ENCODE measurements at places on chromosomes 1 and 21.
A peak's percentile ranks its signal among the peaks of the same experiment; 100 is the strongest.

GRCh38 chr1:64471218-64472039, 1.5 kb downstream of the CACHD1 start:
- DNase-seq = peak; percentile 20

DNA sequence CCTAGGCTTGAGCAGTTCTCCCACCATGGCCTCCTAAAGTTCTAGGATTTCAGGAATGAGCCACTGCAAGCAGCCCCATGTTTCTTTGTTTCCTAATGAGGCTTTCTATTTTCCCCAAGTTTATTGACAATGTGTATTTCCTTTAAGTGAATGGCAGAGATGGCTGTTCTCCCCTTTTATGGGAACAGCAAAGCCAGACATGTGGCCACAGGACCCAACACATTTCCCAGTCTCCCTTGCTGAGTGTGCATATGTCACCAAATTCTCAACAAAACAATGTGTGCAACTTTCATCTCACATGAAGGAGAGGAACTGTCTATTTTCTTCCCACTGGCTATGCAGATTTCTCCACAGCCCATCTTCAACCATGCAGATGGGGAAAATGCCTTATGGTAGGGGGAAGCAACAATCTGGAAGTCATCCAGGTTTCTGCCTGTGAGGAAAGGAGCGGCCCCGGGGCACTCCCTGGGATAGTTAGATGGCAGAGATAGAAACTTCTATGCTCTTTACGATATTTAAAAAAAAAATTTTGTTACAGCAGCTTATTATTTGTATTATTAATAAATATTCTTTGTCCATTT, 28.6 kb upstream of the MAP10 start:
- DNase-seq = no peak

- DNase-seq = peak; percentile 19
Measured at GRCh38 chr1:35768350-35769187, 1.2 kb downstream of the CLSPN start.

- DNase-seq = no peak
Measured at GRCh38 chr1:201954263-201955008, 867 bp upstream of the TIMM17A start.

- DNase-seq = no peak
Measured at GRCh38 chr1:104761961-104762570, 1012.4 kb downstream of the AMY1C start.

GRCh38 chr1:19448491-19449439, 36.6 kb downstream of the CAPZB start:
- peak; percentile 97 for DNase-seq

DNA sequence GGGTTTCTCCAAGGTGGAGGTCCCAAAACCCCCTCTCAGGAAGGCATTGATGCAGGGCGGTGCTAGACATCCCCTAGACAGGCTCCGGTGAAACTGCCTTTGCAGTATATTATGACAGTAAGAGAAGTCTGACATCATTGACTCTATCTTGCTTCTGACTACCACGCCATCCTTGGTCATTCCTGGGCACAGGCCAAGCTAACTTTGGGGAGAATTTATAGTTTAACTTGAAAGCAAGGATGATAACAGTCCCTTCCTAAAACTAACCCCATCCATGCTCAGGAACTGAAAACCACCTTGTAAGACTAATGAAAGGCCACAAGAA, 30.3 kb downstream of the RSPH1 start:
- DNase-seq = no peak

- no peak for DNase-seq
Measured at GRCh38 chr1:28195780-28196179, 19.3 kb upstream of the PTAFR start.

DNA sequence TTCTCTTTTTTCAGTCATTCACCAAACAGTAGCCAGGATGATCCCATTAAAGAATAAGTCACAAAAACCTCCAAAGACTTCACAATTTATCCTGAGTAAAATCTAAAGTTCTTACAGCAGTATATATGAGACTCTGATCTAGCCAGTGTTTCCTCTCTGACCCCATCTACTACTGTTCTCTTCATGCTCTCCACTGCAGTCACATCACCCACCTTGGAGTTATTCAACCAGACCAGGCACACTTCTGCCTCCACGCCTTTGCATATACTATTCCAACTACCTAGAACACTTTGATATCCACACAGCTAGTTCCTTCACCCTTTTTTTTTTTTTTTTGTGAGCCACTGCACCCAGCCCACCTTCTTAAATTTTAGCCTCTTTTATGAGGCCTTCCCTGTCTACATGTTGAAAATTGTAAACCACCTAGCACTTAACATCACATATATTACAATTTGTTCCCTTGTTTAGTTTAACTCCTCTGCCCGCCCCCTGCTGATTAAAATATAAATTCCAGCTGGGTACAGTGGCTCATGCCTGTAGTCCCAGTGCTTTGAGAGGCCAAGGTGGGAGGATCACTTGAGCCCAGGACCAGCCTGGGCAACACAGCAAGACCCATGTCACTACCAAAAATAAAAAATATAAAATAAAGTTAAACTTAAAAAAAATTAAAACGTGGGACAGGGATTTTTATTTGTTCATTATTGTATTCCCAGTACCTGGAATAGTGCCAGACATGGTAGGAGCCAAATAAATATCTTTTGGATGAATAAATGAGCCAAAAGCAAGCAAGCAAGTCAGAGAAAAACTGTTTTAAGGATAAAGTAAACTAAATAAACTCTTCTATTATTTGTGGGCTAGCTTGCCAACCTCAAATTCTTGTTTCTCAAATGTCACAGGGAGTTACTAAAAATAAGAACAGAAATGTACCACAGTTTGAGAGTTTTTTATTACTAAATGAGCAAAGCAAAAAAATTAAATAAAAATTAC, 35.2 kb upstream of the MUTYH start:
- no peak for DNase-seq

- no peak for DNase-seq
Measured at GRCh38 chr1:189816558-189816957, 661.1 kb downstream of the BRINP3 start.

DNA sequence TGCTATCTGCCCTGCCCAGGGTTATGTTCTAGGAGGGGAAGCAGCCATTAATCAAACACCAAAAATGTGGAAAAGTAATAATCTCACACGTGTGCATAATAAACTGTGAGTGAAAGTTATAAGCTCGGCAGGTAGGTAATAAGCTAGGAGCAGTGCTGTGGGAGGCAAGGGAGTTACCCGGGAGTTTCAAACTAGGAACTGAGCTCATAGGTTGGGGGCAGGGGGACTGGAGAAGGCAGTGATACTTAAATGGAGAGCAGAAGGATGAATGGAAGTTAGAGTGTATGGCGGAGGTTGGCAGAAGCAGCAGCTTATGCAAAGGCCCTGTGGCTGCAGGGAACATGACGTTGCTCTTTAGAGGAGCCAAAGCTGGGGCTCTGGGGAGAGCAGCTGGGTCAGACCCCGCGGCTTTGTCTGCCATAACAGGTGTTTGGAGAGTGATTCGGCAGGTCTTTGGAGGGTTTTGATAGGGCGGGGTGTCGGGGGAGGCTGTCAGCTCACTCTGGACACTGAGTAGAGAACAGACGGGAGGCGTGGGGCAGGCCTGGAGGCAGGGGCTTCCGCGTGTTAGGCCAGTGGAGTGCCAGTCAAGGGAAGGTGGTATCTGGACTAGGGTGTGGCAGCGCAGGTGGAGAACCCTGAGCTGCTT, 20.0 kb downstream of the PTPRF start:
- no peak for DNase-seq

- peak; percentile 10 for DNase-seq
Measured at GRCh38 chr1:159211331-159212136, 6.9 kb downstream of the ACKR1 start.

DNA sequence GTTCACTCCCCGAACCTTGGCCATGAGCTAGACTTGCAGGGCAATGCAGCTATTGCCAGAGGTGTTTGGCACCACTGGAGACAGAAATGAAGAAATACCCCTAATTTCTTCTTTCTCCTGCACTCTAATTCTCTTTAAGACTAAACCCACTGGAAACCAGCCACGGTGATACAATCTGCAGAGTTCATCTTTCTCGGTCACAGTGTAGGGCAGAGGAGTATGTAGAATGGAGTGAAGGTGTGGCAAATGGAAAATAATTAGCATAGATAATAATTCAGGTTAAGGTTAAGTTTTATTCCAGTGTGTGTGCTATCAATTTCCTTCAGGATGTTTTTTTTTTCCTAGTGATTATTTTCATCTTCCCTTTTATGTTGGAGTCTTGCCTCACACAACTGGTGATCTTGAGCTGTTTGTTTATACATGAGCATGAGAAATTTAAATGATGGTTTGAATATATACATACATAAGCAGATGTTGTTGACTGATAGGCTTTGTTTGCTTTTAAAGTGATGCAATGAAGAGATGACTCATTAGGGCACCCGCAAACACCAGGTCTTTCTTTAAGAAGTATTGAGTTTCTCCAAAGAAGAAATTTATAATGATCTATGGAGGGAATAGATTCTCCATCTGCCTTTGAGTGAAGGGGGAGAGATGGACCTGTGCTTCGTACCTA, 81.9 kb downstream of the SPATA17 start:
- DNase-seq = peak; percentile 45

- peak; percentile 8 for DNase-seq
Measured at GRCh38 chr1:87197156-87197555, 131.5 kb upstream of the LMO4 start.

DNA sequence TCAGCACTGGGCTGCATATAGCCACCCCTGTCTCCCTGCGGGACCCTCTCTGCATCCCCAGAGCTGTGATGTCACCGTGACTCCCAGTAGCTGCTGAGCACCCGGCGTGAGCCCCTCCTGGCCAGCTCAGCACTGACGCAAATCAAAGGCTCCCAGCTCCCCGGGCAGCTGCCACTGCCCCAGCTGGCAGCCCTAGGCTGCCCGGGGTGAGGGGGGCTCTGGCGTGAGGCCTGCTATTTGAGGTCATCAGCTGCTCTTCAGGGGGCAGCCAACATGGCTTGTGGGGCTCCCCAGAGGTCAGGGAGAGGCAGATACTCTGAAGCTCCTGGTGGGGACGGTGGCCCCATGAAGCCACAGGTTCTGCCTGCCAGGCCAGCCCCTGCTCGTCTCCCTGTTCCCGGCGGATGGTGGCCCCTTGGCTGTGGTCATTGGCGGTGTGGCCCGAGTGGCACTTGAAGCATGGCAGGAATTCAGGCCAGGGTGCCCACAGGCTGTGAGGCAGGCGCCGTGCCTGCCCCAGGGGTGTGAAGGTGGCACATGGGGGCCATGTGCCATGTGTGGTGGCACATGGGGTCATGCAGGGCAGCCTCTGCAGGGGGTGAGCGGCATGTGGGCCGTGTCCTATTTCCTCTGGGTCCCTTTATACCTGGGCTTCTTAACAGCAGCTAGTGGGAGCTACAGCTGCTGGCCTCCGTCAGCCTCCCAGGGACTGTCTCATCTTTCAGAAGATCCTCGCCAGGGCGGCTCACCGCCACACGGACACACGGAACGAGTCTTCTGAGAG, 85.4 kb downstream of the SIK1 start:
- peak; percentile 67 for DNase-seq

DNA sequence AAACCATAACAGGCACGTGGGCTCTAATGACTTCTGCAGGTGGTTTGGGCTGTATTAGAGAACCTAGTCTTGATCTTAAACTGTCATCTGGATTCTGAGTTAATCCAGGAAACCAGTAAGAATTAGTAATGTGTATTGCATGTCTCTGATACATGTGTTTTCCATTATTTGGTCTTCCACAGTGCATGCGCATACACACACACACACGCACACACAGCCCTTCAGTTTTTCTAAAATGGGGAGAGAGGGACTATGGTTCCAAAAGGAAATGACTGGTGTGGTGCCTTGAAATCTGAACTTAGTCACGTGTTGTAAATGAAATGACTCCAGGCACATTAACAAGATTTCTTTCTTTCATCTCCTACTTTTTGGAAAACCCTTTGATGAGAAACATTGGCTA, 67.6 kb downstream of the OLFML2B start:
- peak; percentile 59 for DNase-seq

GRCh38 chr1:60620087-60620486, 462.3 kb upstream of the NFIA start:
- no peak for DNase-seq

DNA sequence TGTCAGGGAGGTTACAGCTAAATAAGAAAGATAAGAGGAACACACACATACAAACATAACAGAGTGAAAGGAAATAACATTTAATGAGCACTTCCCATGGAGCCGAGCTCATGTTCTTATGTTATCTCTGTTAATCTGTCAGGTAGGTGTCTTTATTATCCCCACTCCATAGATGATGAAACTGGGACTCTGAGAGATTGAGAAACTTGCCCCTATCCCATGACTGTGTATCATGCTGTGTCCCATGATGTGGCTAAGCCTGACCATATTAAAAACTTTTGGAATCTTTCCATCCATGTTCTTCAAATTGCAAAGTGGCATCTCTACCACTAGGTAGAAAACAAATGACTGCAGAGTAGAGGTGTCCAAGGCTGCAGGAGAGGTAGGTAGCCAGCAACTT, 285.2 kb upstream of the SGIP1 start:
- DNase-seq = peak; percentile 68

GRCh38 chr1:54290506-54291184, 90.7 kb downstream of the MRPL37 start:
- DNase-seq = peak; percentile 48

GRCh38 chr21:44535963-44536362, 4.0 kb downstream of the KRTAP10-1 start:
- DNase-seq = no peak

- DNase-seq = peak; percentile 21
Measured at GRCh38 chr1:160127865-160128523, 12.4 kb downstream of the ATP1A2 start.

GRCh38 chr1:240242601-240243144, 151.0 kb downstream of the FMN2 start:
- DNase-seq = peak; percentile 37

DNA sequence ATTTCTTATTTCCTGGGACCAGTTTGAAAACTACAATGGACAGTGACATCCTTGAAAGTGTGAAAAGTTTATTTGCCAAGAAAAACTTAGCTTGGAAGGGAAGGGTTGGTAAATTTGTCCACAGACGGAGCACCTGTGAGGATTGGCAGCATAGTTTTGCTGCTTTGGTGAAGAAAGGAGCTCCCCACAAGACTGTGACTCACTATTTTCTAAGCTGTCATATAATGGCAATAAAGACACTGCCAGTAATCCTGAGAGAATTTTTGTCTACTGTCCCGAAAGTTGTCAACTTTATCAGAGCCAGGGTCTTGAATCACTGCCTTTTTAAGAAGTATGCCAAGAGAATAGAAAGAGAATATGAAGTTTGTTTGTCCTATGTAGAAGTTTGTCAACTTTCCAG, 230.8 kb downstream of the NEGR1 start:
- DNase-seq = no peak

GRCh38 chr1:220356981-220357850, 85.0 kb upstream of the RAB3GAP2 start:
- DNase-seq = no peak

GRCh38 chr1:240595476-240595875, 16.5 kb downstream of the GREM2 start:
- DNase-seq = no peak

- DNase-seq = no peak
Measured at GRCh38 chr21:17794518-17795145, 24.5 kb downstream of the C21orf91 start.

Data from fibroblast of villous mesenchyme (primary cell).